ENCODE measurements at places on chromosomes 1 and 21. TPM values are rescaled to one million over a fixed set of nuclear protein-coding genes. Genes with fewer than 3 reads are reported as not detected.
A peak's percentile ranks its signal among the peaks of the same experiment; 100 is the strongest.

LYPD8 gene
- total RNA-seq: not detected

RAB42 gene
- total RNA-seq: 4.3 TPM

NGF gene
- 10.2 TPM for total RNA-seq

NTMT2 gene
- total RNA-seq: not detected

CLCA1 gene
- total RNA-seq: 0.15 TPM

MANEAL gene
- 1.2 TPM for total RNA-seq

OR10K1 gene
- total RNA-seq: not detected

MOV10 gene
- total RNA-seq: 29.2 TPM

A3GALT2 gene
- 0.36 TPM for total RNA-seq

DNA sequence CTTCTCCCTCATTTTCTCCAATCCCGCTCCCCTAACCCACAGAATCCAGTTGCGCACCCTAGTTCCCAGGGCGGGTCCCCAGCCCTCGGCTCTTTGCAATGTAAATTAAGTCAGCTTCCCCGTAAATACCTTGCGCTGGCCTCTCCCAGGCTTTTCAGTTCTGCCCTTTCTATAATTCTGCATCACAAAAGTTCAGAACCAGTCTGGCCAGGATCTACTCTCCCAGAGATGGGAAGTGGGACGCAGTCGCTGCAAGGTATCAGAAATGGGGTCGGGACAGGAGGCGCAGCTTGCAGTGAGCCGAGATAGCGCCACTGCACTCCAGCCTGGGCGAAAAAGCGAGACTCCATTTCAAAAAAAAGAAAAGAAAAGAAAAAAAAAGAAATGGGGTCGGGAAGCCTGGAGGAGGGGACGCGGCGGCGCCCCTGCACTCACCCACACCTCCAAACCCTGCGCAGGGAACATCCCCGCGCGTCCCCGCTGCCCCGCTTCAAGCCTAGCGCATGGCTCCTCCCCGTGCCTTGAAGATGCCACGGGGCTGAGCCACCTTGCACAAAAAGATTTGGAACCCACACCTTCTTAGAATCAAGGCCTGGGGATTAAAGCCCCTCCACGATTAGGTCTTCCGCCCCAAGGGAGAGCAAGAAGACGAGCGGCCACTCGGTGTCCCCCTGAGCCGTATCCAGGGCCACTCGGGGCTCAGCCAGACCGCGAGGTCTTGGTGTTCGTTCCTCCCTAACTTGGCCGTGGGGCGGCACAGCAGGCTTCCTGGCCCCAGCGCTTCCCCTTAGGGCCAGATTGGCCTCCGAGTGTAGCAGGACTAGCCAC lies 27.2 kb upstream of the ITLN2 start:
- no peak for DNase-seq

DNA sequence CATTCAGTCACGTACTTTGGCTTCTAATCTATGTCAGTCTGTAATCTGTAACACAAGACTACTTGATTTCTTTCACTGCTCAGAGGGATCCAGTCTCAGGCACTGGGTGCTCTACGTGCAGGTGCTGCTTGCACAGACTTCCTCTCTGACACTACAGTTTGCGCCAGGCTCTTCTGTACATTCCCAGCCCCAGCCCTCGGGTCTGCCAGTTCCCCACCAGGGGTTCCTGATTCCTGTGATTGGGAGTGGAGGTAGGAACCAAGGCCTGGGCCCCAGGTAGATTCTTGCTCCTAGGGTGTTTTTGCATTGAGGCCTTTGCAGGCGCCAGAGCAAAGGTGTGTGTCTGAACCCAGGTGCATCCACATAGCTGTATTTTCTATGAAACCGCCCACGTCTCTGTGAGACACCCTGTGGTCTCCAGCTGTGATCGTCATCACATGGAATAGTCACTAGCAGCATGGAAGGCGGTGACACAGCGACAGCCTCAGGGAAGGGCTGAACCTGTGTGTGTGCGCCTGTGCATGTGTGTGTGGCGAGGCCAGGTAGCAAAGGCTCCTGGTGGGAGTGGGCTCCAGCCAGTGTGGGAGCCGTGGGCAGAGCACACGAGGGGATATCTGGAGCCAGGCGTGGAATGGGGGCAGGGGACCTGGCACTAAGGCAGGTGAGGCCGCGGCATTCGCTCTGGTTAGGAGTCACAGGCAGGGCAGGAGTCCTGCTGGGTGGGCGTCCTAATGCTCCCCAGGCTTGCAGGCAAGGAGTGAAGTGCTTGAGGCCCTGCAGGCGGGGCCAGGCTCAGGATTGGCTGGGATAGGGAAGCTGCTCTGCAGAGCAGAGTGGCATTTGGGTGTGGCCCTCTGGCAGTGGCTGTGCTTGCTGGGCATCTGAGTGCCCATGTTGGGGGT lies 5.2 kb downstream of the GJC2 start:
- DNase-seq: peak; percentile 43

GRCh38 chr21:34126269-34126668 lies 52.9 kb downstream of the MRPS6 start:
- DNase-seq: no peak

DNA sequence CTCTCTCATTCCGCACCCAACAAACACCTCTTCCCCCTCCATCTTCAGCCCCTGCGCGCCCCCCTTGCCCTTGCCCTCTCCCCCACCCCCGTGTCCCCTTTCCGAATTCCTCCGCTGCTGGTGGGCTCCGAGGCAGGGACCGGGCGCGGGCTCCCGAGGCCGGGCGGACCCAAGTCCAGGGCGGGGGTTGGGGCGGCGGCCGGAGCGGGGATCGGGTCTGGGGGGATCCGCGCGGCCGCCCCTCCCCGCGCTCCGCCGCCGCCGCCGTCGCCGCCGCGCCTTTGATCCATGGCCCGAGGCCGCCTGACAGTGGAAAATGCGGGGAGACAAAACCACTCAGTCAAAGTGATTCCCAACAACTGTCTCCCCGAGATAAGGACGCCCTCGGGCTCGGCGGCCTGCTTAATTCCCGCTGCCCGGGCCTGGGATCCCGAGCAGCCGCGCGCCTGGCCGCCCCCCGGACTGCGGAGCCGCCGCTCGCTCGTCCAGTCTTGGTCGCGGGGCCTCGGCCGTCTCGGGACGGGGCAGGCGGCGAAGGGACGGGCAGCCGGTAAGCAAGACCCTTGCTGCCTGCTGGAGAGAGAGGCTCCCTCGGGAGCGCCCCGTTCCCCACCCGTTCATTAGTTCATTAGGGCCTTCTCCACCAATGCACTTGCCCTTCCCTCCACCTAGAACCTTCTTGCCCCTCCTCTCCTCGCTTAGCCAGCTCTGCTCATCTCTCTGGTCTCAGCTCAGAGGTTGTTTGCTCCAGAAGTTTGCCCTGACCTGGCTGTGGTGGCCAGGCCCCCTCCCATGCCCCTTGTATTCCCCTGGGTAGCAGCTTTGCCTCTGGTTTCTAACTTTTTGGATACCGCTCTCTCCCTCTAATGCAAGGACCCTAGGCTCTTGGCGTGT lies 86.4 kb downstream of the PAX7 start:
- no peak for DNase-seq

GRCh38 chr1:228378090-228378872 lies 28.4 kb downstream of the TRIM11 start:
- DNase-seq: peak; percentile 93

- no peak for DNase-seq
These were observed 22.0 kb downstream of the LRRC42 start for GRCh38 chr1:53968125-53968513.

- DNase-seq: no peak
These were observed 10.9 kb downstream of the OR14I1 start for GRCh38 chr1:248691567-248692155.

DNA sequence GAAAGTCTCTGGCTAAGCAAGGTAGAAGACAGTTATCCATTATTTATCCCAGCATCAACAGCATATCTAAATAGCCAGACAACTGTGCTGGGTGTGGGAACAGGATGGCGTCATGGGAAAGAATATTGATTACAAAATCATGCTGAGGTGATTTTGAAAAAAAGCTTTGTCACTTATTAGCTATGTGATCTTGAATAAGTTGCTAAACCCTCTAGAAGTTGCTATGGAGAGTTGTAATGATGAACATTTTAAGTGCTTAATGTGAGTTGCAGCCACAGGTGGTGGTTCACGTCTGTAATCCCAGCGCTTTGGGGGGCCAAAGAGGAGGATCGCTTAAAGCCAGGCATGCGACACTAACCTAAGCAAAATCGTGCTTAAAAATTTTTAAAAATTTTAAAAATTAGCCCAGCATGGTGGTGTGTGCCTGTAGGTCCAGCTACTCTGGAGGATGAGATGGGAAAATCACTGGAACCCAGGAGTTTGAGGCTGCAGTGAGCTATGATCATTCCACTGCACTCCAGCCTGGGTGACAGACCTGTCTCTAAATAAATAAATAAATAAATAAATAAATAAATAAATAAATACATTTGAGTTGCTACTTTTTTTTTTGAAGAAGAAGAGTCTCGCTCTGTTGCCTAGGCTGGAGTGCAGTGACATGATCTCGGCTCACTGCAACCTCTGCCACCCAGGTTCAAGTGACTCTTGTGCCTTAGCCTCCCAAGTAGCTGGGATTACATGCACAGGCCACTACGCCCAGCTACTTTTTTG lies 33.6 kb downstream of the WNT2B start:
- DNase-seq: no peak

- DNase-seq: no peak
These were observed 38.9 kb downstream of the MCOLN2 start for GRCh38 chr1:84957966-84958365.

- DNase-seq: no peak
These were observed 75.7 kb upstream of the ADGRL4 start for GRCh38 chr1:79082233-79082632.

DNA sequence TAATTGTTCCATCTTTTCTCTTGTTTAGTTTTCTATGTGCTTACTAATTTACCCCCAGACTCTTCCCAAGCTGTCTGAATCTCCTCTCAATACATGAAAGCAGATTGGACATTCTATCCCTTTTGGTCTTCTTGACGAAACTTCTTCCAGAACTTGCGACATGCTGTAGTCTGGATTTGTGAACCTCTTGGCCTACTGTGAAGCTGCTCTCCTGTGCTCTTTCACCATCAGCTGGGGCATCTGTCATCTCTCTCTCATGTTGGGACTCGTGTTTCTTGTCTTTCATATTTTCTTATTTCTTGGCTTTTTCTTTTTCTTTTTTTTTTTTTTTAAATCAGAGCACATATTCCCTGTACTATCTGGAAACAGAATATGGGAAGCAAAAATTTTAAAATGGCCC lies 6.8 kb downstream of the CPT2 start:
- no peak for DNase-seq

- DNase-seq: no peak
These were observed 14.4 kb downstream of the COL16A1 start for GRCh38 chr1:31689379-31689778.

DNA sequence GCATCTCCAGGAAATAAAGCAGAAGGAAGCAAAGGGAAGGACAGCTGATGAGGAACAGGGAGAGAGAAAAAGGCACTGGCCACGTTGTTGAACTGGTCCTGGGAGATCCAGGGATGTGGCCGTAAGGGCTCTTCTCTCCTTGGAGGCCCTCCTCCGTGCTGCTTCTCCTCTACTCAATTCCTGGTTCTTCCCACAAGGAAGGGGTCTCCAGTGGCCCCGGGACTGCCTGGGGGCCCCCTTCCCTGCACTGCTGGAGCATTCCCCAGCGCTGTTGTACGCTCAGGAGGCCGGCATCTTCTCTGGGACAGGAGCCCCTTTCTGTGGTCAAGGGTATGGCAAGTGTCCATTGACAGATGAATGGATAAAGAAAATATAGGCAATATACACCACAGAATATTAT lies 88.5 kb upstream of the TLR5 start:
- no peak for DNase-seq

GRCh38 chr1:26060832-26061574 lies 6.4 kb downstream of the TRIM63 start:
- no peak for DNase-seq

- DNase-seq: no peak
These were observed 46.1 kb upstream of the FBXO28 start for GRCh38 chr1:224067621-224068457.

DNA sequence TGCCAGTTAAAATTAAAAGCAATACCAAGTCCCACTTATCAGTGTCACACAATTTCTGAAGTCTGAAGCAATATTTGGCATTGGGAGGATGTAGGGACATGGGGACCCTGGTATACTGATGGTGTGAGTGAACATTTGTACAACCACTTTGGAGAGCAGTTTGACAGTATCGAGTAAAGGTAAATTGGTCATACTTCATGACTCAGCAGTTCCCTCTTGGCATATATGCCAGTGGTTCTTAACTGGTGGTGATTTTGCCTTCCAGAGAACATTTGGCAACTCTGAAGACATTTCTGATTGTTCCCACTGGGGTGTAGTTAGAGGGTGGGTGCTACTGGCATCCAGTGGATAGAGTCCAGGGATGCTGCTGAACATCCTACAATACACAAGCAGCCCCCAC lies 19.7 kb downstream of the FMOD start:
- DNase-seq: no peak

DNA sequence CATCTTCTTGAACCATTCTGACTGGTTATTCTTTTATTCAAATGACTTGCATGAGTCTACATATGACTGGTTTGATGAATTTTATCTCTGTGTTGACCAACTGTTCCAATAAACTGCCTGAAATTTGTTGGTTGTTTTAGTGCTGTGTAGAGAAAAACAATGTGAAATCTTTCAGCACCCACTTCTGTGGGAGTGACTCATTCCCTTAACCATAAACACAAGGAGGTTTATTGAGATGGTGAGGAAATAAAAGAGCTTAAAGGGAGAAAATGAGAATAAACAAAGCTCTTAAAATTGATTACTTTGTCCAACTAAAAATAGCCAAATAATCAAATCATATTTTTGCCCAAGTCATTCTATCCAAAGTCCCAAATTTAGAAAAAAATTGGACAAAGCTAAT lies 341.1 kb downstream of the TGFB2 start:
- DNase-seq: no peak

DNA sequence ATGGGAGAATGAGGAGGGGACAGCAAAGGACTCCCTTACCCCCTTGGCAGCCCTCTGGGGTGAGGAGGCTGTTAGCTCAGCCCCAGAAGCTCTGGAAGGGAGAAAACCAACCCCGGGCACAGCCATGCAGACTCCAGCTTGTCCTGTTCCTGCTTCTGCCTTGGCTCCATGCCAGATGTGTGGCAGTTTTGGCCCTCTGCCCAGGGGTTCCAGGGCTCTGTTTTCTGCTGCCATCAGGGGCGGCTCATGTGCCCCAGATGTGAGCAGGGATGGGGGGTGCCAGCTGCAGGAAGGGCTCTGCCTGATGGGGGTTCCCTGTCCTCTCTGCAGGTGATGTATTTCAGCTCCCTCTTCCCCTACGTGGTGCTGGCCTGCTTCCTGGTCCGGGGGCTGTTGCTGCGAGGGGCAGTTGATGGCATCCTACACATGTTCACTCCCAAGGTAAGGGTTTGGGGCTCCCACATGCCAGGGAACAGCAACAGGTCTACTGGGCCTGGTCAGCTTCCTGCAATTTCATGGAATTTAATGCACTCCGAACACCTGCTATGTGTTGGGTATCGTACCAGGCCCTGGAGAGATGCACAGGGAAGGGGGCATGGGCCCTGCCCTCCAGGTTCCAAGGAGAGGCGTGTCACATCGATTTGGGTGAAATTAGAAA lies 26.1 kb downstream of the SLC6A17 start:
- DNase-seq: no peak

DNA sequence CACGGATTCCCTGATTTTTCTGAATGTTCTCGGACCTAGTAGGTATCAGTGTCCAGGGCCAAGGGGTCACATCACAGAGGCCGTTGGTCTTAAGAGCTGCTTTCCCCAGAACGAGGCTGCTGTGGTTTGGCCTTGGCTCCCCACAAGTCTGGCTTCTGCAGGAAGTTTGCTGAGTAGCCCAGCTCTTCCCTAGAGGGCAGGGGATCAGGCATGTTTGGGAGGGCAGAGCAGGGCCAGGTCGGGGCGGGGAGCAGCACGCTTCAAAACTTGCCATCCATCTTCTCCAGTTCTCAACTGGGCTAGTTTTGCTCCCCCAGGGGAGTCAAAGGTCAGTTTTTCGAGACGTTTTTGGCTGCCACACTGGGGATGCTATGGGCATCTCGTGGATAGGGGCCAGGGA lies 37.0 kb downstream of the MAN1C1 start:
- no peak for DNase-seq
